Mesothelial cell of epicardium (in vitro differentiated cells): ENCODE measurements at places on chromosomes 16 and 17. TPM values are rescaled to one million over a fixed set of nuclear protein-coding genes. Genes with fewer than 3 reads are reported as not detected.
A peak's percentile ranks its signal among the peaks of the same experiment; 100 is the strongest.

DNA sequence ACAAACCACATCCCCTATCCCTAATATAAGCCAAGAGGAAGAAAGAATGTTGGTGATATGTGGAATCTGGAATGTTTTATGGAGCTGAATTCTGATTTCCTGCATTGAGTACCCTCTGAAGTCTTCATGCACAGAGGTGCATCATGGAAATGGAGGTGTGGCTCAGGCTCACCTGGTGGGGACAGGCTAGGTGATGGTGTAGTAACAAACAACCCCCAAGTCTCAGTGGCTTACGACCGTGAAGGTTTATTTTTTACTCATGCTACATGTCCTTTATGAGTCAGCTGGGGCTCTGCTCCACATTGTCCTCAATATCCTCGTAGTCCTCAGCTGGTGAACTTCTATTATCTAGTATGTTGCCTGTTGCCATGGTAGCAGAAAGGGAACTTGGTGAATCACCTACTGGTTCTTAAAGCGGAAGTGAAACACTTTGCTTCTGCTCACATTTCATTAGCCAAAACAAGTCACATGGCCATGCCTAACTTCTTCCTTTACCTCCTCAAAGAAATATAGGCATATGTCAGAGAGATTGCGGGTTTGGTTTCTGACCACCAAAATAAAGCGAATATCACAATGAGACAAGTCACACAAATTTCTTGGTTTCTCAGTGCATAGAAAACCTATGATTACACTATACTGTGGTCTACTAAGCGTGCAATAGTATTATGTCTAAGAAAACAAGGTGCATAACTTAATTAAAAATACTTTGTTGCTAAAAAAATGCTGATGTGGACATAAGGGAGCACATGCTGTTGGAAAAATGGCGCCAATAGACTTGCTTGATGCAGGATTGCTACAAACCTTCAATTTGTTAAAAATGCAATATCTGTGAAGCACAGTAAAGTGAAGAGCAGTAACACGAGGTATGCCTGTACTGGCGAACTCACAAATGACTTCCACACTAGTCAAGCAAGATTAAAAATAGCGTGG lies at the start of gene PMFBP1:
PMFBP1 (minus strand) TSS at position 51 of the 930 bp plus-strand sequence. CDS start 947 bp downstream, outside the sequence.
- no peak for DNase-seq
- no peak within 1 kb of the TSS for H3K27ac ChIP-seq
- no peaks in the 10 kb centered on the region for H3K27me3 ChIP-seq

GRCh38 chr16:2205967-2206313 lies 686 bp downstream of the MLST8 start:
- H3K27me3 ChIP-seq: peaks cover 2% of the 10 kb centered on the region
- H3K4me3 ChIP-seq: peak overlapping the region; percentile 79
- peaks cover 6% of the 10 kb centered on the region for H3K36me3 ChIP-seq
- no peak overlapping the region for H3K27ac ChIP-seq
- peaks cover 9% of the 10 kb centered on the region for H3K4me1 ChIP-seq

DNA sequence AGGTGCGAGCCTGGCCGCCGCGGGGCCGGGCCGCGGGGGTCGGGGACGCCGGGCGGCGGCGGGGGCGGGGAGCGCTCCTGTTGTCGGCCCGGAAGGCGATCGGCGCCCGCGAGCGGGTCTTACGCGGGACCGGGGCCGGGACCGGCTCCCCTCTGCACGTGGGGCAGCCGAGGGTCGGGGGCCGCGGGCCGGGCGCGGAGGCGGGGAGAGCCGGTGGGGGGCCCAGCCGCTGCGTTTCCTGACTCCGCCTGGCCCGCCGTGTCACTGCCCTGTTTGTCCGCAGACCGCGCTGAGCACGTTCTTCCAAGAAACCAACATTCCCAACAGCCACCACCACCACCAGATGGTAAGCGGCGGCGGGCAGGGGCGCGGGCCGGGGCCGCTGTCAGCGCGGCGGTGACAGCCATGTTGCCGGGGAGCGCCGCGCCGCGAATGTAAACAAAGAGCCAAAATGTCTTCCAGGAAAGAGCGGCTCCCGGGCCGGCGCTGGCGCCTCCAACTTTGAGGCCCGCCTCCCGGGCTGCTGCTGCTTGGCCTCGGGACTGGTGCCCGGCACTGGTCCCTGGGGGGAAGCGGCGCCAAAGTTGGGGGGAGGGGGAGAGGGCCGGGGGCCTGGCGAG lies 586 bp downstream of the UBALD2 start:
- H3K27ac ChIP-seq: no peak overlapping the region
- peak overlapping the region; percentile 79 for H3K4me3 ChIP-seq
- H3K27me3 ChIP-seq: no peaks in the 10 kb centered on the region
- DNase-seq: no peak
- no peaks in the 10 kb centered on the region for H3K36me3 ChIP-seq
- H3K4me1 ChIP-seq: peaks cover 33% of the 10 kb centered on the region

- H3K27me3 ChIP-seq: no peaks in the 10 kb centered on the region
- H3K27ac ChIP-seq: no peak overlapping the region
- peaks cover 7% of the 10 kb centered on the region for H3K4me1 ChIP-seq
- H3K36me3 ChIP-seq: no peaks in the 10 kb centered on the region
- no peak for DNase-seq
- no peak overlapping the region for H3K4me3 ChIP-seq
Measured at GRCh38 chr16:51839727-51840462, 688.8 kb upstream of the SALL1 start.

- no peak for DNase-seq
- no peak overlapping the region for H3K4me3 ChIP-seq
- peak overlapping the region; percentile 71 for H3K27ac ChIP-seq
Measured at GRCh38 chr16:69823831-69824563, 61.9 kb downstream of the WWP2 start.

- H3K4me1 ChIP-seq: peaks cover 24% of the 10 kb centered on the region
- H3K27ac ChIP-seq: no peak overlapping the region
- H3K27me3 ChIP-seq: peaks cover 95% of the 10 kb centered on the region
- no peak for DNase-seq
- no peaks in the 10 kb centered on the region for H3K36me3 ChIP-seq
- peak overlapping the region; percentile 49 for H3K4me3 ChIP-seq
Measured at GRCh38 chr16:67163164-67163998, 1.2 kb upstream of the HSF4 start.

VMO1 gene
- total RNA-seq: 2.3 to 2.6 TPM (median 2.5 TPM) in 3 replicates

CCL4L2 gene
- not detected in 3 replicates for total RNA-seq

GRCh38 chr17:27360507-27360906 lies 66.6 kb downstream of the WSB1 start:
- no peaks in the 10 kb centered on the region for H3K36me3 ChIP-seq
- DNase-seq: no peak
- no peaks in the 10 kb centered on the region for H3K27me3 ChIP-seq

DNA sequence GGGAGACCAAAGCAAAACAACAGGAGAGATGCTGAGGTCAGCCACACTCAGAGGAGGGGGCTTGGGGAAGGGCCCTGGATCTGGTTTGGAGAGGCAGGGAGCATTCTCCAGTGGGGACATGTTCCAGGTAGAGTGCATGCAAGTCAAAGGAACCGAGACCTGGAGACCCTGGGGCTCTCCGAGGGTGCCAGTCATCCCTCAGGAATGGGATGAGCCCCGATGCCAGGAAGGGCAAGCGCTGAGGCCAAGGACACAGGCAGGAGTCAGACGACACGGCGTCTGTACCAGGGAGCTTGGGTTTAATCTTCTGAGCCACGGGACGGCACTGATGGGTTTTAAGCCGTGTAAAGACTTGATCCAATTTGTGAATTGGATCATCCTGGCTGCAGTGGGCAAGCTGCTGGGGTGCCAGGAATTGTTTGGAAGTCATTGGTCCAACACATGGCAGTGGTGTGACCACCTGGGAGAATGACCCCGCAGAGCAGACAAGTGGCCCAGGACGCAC lies 32.9 kb upstream of the ANKRD40CL start:
- no peak for DNase-seq
- peaks cover 27% of the 10 kb centered on the region for H3K4me1 ChIP-seq
- no peaks in the 10 kb centered on the region for H3K36me3 ChIP-seq
- H3K27ac ChIP-seq: no peak overlapping the region

GDPD1 gene
- total RNA-seq: 7.6 to 9.1 TPM (median 7.8 TPM) in 3 replicates

CD300LB gene
- total RNA-seq: not detected in 3 replicates

ZKSCAN2 gene
- 20.0 to 21.5 TPM (median 21.4 TPM) in 3 replicates for total RNA-seq

- no peak for DNase-seq
- H3K4me1 ChIP-seq: peaks cover 23% of the 10 kb centered on the region
- peaks cover 7% of the 10 kb centered on the region for H3K36me3 ChIP-seq
- H3K4me3 ChIP-seq: peak overlapping the region; percentile 97
- peaks cover 7% of the 10 kb centered on the region for H3K27me3 ChIP-seq
Measured at GRCh38 chr16:83808573-83809014, 816 bp downstream of the HSBP1 start.

- H3K4me1 ChIP-seq: peaks cover 6% of the 10 kb centered on the region
- no peak for DNase-seq
- no peaks in the 10 kb centered on the region for H3K27me3 ChIP-seq
- H3K36me3 ChIP-seq: peaks cover 53% of the 10 kb centered on the region
Measured at GRCh38 chr16:28106467-28107215, 43.1 kb upstream of the GSG1L start.

ITGAX gene
- total RNA-seq: not detected in 3 replicates

- peak overlapping the region; percentile 97 for H3K27ac ChIP-seq
- H3K4me1 ChIP-seq: peaks cover 42% of the 10 kb centered on the region
- DNase-seq: no peak
- peaks cover 27% of the 10 kb centered on the region for H3K36me3 ChIP-seq
- H3K27me3 ChIP-seq: no peaks in the 10 kb centered on the region
Measured at GRCh38 chr17:29291163-29291752, 2.7 kb downstream of the NUFIP2 start.

GRCh38 chr17:79990051-79990592 lies 45.5 kb downstream of the TBC1D16 start:
- no peak for DNase-seq
- peak overlapping the region; percentile 17 for H3K27ac ChIP-seq
- H3K4me3 ChIP-seq: no peak overlapping the region
- no peaks in the 10 kb centered on the region for H3K27me3 ChIP-seq
- H3K4me1 ChIP-seq: peaks cover 64% of the 10 kb centered on the region

C17orf50 gene
- total RNA-seq: not detected in 3 replicates

DNA sequence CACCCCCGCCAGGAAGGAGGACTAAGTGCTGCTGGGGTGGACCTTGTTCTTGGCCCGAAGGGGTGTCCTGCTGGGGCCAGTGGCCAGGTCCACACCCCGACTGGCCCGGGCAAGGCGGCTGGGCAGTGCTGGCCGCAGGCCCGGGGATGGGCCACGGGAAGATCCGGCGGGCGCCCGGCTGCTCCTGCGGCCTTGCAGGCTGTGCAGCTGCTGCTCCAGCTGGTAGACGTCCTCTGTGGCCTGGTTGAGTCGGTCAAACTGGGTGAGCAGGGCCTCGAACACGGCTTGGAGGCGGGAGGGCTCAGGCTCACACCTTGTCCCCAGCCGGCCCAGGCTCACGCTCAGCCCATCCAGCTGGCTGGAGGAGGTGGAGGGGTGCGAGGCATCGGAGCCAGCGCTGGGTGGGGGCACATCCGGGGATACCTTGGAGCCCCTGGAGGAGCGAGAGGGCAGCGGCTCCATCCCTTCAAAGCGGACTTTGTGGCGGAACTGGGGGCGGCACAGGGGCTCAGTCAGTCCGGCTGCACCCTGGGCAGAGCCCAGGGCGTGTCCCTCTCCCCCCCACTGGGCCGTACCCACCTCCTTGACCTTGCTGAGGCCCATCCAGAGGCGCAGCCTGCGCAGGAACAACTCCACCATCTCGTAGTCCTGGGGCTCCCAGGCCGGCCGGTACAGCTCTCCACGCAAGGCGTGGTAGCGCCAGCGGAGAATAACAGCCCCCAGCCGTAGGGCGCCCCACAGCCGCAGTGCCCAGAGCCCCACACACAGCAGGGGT lies 42.1 kb downstream of the TSC2 start:
- no peak for DNase-seq
- no peaks in the 10 kb centered on the region for H3K27me3 ChIP-seq
- H3K4me1 ChIP-seq: no peaks in the 10 kb centered on the region
- H3K27ac ChIP-seq: no peak overlapping the region
- H3K4me3 ChIP-seq: no peak overlapping the region

DNA sequence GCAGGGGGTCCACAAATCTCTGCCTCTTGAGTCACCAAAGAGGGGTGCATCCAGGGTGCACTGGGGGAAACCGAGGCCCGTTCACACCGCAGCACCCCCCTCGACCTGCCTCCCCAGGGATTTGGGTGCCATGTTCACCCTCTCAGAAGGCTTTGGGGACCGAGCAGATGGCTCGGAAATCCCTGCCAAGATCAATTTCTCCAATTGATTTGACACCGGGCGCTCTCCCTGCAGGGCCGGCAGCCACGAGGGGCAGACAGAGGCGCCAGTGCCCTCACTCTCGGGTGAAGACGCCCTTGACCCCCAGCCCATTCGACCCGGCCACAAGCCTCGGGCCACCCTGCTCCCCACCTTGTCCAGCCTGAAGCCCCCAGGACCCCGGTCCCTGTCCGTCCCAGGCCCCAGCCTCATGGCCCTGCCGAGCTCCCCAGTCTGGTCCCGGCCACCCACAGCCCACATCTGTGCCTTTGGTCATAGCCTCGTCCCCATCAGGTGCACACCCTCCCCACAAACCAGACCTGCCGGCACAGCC lies 9.3 kb downstream of the SSTR5 start:
- H3K27me3 ChIP-seq: peaks cover 30% of the 10 kb centered on the region
- no peak overlapping the region for H3K4me3 ChIP-seq
- no peaks in the 10 kb centered on the region for H3K36me3 ChIP-seq
- DNase-seq: no peak
- no peak overlapping the region for H3K27ac ChIP-seq

SLX4 gene
- total RNA-seq: 11.0 to 12.0 TPM (median 11.1 TPM) in 3 replicates

DNA sequence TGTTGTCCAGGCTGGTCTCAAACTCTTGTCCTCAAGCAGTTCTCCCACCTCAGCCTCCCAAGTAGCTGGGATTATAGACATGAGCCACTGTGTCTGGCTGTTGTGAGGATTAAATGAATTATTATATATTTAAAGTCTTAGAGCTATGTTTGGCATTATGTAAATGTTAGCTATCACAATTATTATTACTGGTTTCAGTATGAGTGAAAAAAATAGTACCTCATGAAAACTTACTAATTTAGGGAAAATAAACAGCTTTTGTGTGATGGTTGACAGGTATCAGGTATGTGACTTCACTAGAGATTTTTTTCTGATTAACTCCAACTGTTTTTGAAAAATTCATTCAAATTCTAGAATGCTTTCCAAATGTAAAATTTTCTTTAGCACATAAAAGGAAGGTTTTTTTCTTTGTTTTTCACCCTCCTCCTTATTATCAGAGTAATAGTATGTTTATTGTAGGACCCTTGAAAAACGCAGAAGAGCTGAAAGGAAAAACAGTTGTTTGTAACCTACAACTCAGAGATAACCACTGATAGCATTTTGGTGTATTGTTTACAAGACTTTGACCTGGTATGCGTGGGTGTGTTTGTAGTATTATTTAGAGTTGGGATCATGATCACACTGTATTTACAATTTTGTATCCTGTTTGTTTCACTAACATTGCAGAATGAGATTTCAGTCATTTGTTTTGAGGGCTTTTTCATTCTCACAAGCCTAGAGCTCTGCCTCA lies 13.2 kb downstream of the NLK start:
- no peaks in the 10 kb centered on the region for H3K27me3 ChIP-seq
- H3K4me3 ChIP-seq: no peak overlapping the region
- no peaks in the 10 kb centered on the region for H3K36me3 ChIP-seq
- no peak overlapping the region for H3K27ac ChIP-seq
- H3K4me1 ChIP-seq: peaks cover 25% of the 10 kb centered on the region

GRCh38 chr16:88300463-88300835 lies 82.3 kb upstream of the ZNF469 start:
- H3K27me3 ChIP-seq: no peaks in the 10 kb centered on the region
- DNase-seq: no peak
- H3K27ac ChIP-seq: no peak overlapping the region
- H3K36me3 ChIP-seq: peaks cover 2% of the 10 kb centered on the region
- no peak overlapping the region for H3K4me3 ChIP-seq
